Kidney tubule cell (primary cell): ENCODE measurements at places on chromosomes 4 and X.

- DNase-seq, result no peak
Measured at GRCh38 chr4:16883806-16884205, 14.6 kb downstream of the LDB2 start.

GRCh38 chrX:24426921-24427746 is 38.0 kb upstream of the PDK3 start:
- DNase-seq, result peak; percentile 2

DNA sequence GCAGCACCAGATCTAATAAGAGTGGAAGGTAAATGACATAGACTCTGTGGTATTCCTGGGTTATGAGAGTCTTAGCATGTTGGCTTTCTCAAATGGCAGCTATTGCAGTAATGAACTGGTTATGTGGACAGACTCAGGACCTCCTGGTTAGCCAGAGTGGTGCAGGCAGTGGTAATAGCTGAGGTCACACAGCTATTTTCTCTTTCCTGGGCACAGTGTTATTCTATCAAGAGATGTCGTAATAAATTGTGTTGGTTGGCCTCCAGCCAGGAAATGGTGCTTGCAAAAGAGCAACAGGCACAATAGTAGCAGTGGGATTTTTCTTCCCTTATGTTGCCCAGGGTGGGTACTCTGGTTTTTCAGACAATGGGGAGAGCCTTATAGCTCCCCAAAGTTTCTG is 279.2 kb upstream of the FGF16 start:
- no peak for DNase-seq

GRCh38 chrX:75273483-75273882 is 402 bp upstream of the UPRT start:
- DNase-seq, result no peak

GRCh38 chrX:14476205-14476604 is 53.1 kb upstream of the GLRA2 start:
- no peak for DNase-seq

DNA sequence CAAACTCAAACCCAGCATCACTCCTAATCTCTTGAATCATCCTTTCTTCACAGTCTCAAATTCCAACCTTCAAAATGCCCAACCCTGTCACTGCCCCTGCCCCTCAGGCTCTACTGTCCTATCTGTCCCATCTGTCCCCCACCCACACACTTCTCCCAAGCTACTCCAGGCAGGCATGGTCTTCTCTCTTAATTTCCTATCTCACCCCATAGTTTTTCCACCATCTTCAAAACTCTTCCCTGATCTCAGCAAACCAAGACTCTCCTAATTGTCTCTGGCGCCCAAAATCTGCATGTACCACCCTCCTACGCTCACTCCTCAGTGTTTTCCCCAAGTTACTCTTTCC is 644 bp downstream of the LAMP2 start:
- no peak for DNase-seq

DNA sequence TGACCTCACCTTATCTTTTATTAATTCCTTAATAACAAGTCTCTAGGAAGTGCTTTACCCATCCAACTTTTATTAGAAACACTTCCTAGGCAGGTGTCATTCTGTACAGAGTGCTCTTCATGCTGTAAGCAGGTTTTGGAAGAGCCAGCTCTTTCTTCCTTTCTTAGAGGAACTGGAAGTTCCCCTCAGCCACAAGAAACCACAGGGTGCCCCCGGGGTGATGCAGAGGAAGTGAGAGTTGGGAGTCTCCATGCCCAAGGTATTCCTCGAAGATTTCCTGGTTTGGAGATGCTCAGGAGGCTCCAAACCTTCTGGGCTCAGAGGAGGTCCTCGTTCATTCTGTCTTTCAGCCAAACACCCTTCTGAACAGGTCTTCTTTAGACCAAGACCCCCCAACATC is 83.8 kb downstream of the EGF start:
- DNase-seq, result peak; percentile 46
